ENCODE measurements at places on chromosomes 6 and 20.

DNA sequence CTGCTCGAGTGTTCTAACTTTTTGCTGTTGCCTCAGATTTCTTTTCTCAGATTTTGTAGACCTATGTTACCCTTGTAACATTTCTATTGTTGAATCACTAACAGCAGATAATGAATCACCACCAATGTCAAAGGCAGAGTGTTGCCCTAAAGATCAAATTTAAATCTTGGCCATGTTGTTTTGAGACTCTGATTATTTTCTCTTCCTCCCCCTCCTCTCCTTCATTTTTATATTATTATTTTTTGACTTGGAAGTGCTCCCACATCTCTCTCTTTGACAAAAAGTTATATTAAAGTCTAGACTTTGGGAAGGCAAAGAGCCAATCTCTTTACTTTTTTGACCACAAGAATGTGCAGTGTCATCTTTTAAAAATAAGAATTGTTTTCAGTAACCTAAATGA lies 422.7 kb downstream of the NKAIN2 start:
- DNase-seq, result no peak

GRCh38 chr6:123223461-123223860 lies 227.4 kb downstream of the CLVS2 start:
- DNase-seq, result no peak

- DNase-seq, result peak; percentile 38
Observed at GRCh38 chr20:48739395-48740291, 88.2 kb downstream of the PREX1 start.

GRCh38 chr20:634148-634925 lies 18.7 kb downstream of the SRXN1 start:
- DNase-seq, result no peak

- DNase-seq, result no peak
Observed at GRCh38 chr6:72824833-72825232, 203.0 kb downstream of the KCNQ5 start.

DNA sequence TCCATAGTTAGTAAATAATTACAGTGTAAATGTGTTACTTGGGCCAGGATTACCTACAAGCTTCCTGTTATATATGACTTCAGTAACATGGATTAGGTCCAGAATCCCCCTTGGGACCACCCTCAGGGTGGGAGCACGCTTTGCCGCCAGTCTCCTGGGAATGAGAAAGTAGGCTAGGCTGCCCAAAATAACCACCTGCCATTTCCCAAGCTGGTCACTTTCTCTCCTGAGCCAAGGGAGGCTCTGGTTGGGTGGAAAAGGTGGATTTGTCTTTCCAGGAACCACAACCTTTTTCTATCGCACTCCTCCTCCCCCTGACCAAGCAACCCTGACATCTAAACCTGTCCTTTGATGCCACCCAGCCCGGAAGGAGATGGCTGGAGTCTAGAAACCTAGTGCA lies 9.6 kb upstream of the RIMS4 start:
- no peak for DNase-seq

DNA sequence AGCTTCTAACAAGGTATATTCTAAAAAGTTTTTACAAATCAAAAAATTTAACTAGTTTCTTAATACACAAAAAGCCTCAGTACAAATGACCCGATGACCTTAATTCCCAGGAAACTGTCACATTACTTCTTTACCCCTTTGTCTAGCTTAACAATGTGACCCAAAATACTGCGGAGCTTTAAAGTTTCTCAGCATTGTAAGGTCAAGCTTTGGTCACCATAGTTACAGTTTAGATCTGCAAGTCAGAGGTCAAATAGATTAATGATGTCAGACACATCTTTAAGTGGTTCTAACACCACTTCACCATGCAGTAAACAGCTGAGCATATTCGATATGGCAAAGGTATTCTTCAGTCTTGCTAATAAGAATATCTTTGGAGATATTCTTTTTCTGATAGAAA lies 36.8 kb upstream of the FLRT3 start:
- no peak for DNase-seq

GRCh38 chr6:128919412-128920180 lies 36.7 kb downstream of the LAMA2 start:
- no peak for DNase-seq

GRCh38 chr20:51034476-51034875 lies 11.6 kb upstream of the KCNG1 start:
- DNase-seq, result no peak

GRCh38 chr6:16947375-16948015 lies 154.4 kb upstream of the STMND1 start:
- DNase-seq, result no peak

- no peak for DNase-seq
Observed at GRCh38 chr6:133892813-133893691, 4.1 kb downstream of the TCF21 start.
